ENCODE measurements at places on chromosomes 7 and 10.

DNA sequence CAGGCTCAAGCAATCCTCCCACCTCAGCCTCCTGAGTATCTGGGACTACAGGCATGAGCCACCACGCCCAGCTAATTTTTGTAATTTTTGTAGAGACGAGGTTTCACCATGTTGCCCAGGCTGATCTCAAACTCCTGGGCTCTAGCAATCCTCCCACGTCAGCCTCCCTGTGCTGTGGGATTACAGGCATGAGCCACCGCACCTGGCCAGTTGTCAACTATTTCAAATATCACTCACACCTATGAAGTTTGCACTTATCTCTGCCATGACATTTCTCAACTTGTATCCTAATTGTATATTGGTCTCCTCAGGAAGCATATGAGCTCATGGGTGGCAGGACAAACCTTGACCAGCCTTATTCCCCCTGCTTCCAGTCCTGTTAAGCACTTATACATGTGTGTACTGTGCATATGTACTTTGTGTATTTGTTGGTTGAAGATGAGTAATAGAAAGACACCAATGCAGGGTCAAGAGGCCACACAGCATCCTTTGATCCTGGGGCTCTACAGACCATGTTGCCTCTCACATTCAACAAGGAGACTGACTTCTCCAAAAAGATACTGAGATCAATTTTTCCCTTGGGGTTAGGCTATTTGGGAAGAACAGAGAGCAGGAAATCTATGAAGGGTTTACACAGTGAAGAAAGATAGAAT lies 82.2 kb downstream of the SLC16A9 start:
- no peak for DNase-seq

- DNase-seq = no peak
These were observed 248.4 kb downstream of the WDR11 start for GRCh38 chr10:121099592-121099991.

GRCh38 chr7:94612661-94613060 lies 43.3 kb downstream of the SGCE start:
- DNase-seq = no peak

- DNase-seq = no peak
These were observed 5.4 kb upstream of the TRPV6 start for GRCh38 chr7:142890874-142891485.

DNA sequence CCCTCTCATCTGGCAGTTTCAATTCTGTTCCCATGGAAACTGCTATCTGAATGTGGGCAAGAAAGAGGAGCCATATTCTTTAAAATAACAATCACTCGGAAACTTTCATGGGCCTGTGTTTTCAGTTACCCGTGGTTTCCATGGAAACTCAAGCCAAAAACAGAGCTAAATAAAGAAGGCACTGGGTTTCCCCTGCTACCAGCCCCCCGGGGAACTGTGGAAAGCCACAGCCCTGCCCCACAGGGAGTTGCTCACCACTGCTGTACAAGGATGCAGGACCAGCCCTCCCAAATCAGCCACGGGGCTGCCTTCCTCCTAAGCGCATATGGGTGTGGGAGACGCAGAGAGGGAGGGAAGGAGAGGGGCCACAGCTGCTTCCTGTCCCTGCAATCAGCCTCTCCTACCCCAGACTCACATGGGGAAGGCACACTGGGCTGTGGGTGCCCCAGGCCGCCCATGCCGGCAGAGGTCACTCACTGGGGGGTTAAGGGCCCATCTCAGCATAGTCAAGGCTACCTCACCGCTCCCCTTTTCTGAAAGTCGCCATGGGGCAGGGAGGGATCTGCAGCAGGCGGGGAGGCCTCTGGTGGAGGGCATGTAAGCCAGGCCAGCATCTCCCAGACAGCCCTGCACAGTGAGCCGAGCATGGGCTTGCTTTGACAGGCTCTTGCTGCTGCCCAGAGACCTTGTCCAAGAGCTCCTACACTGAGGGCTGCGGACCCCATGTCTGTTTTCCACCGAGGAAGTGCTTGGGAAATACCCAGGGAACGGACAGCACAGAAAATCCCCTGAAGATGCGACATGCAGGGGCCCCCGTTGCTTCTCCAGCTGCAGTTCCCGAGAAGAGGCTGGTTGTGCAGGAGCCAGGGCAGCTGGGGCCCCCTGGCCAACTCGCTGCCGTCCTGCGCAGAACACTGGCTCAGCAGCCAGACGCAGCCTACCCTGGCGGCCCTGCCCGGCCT lies 157.3 kb upstream of the PPP2R2D start:
- DNase-seq = peak; percentile 12

Data from left renal pelvis (tissue), 4 donors.